D721Med (cell line): ENCODE measurements at places on chromosomes 3 and 15.

GRCh38 chr3:40873934-40874699 lies 325.2 kb upstream of the CTNNB1 start:
- DNase-seq = no peak

DNA sequence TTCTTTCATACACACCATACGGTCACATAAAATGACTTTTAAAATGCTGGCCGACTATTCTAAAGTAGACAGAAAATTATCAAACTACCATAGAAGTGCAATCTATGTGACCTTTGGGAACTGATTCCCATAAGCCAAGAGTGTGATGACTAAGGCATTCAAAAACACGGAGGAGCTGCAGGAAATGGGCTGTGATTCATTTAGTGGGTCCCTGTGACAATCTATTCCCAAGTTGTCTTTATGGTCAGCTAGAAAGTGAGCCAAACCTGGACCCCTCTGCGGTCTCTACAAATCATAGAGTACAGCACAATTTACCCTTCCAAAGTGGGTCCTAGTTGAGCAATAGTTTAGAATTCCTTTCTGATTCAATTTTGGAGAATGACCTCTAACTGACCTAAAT lies 251.5 kb upstream of the CBLB start:
- DNase-seq = no peak

DNA sequence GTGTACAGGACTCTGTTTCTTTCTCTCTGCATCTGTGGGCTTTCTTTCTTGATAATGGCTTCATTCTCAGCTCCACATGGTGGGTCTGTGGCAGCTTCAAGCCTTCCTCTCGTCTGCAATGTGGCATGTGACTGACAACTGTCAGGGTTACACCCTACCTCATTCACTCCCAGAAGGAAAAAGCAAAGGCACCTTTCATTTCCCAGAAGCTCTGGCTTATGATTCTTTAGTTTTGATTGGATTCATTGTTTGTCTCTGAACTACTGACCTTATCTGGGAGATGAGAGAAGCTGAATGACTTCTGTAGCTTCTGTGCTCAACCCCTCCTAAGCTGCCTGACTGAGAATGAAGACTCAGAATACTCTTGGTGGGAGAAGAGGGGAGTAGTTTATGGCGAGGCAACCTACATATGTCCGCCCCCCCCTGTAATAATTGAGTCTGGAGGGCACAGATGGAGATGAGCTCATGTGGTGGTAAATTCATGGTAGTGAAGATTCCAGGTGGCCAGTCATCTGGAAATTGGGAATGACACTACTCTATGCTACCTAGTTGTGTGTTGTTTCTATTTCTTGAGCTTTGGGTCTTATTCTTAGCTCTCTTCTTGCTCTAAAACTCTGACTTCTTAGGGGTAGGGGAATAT lies 38.4 kb downstream of the KCNAB1 start:
- DNase-seq = no peak

DNA sequence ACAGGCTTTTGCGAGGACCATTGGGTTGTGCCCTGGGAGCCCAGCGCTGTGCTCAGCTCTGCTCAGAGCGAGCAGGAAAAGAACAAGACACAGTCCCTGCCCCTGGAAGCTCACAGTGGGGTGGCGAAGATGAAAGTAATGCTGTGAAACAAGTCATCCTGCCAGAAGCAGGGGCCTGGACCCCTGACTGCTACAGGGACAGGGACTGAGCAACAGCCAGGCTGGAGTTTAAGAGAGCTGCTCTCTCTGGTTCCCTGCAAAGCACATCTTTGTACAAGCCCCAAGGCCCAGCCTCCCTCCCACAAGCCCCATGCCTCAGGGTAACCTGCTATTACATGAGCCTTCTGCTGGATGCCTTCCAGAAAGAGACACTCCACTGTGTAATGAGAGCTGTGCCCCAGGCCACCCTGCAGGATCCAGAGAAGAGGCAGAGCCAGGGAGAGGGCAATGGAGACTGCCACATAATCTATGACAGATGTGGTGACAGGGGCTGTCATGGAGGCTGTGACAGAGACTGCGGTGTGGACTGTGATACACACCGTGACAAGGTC lies 7.1 kb upstream of the HCN4 start:
- DNase-seq = no peak

DNA sequence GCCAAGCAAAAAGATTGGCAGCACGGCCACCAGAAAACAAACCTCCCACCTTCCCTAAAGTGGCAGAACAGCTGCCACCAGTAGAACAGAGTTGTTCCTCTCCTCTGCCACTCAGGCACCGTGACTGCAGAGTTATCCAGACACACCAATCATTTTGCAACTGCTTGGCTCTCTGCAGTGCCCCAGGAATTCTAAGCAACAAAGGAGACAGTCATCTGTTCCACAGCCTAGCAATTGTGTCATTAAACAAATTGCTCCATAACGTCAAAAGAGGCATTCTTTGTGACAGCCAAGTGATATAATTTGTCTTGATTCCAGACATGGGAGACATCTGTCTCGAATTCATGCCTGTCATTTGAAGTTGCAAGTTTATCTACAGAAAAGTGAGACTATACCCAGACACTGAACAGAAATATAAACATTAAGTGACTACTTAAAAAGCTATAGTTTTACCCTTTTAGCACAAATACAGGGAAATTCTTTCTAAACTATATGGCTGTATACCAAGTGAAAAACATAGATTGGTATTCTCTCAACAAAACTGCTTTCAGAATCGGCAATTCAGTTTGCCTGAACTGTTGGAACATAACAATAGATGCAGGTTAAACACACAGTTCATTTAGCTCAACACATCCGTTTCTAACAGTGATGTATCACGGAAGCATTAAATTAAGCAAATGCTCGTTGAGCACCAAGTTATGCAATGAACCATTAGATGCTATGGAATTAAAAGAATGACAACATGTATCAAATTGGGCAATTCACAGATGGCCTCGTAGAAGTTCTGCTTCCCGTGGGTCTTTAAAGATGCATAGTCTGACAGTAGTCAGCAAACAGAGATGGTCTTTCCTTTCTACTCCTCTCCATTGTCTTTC lies 281.3 kb downstream of the FGF12 start:
- DNase-seq = no peak

- no peak for DNase-seq
These were observed 45.1 kb downstream of the ZBTB38 start for GRCh38 chr3:141413391-141413790.

- no peak for DNase-seq
These were observed 24.8 kb downstream of the TMEM212 start for GRCh38 chr3:171867981-171868380.

GRCh38 chr3:10356461-10356981 lies 35.6 kb upstream of the SEC13 start:
- no peak for DNase-seq

DNA sequence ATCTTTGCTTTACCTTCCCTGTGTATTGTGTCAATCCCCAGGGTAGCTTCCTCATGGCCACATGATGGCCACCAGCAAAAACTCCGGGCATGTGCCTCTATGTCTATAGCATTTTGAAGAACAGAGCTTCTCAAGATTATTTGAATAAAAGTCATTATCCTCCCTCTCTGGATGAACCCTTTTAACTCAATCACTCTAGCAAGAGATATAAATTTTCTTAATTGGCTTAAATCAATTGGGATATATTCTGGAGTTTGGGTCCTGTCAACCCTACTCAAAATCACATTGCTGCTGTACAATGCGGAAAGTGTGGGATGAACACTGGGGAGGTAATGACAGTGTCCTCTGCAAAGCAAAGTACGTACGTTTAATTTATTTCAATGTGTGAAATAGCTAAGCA lies 370.6 kb upstream of the LRRC3B start:
- DNase-seq = no peak

DNA sequence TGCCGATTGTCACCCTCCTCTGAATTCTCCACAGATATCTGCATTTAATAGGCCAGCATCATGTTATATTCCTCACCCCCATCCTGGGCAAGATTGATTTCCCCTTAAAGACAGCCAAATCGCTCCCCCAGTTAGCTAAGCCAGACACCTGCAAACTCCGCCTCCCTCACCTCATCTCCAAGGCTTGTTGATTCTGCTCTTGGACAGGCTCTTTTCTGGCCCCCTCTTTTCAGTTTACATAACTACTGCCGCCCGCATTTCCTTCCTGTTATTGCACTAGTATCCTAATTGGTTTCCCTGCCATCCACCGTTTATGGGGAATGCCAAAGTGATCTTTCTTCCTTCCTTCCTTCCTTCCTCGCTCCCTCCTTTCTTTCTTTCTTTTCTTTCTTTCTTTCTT lies 214.7 kb upstream of the MRPL3 start:
- no peak for DNase-seq

DNA sequence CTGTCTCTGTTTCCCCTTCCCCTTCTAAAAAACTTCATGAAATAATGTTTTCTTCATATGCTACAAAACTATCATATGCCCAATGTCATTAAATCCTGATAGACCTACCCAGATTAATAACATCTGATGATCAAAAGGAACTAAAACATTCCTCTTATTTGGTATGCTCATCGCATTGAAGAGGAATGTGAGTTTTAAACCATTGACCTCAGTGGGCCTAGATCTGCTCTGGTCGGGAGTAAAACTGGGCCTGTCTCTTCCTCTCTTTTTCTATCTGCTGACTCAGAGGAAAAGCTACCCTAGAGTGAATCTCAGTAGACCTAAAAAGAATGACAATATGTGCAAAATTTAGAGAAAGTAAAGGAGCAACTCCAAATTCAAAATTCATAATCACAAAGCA lies 275.8 kb downstream of the SATB1 start:
- DNase-seq = no peak

DNA sequence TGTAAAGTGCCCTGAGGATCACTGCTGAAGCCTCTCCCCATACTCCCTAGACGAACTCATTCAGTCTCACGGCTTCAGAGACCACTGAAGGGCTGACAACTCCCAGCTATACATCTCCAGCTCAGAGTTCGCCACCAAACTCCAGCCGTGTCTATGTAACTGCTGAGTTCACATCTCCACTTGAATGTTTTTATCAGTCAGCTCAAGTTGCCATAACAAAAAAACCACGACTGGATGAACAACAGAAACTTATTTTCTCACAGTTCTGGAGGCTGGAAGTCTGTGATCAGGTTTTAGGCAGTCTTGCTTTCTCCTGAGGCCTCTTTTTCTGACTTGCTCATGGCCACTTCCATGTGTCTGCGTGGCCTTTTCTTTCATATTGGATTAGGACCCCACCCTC lies 223.0 kb upstream of the LRRFIP2 start:
- no peak for DNase-seq

DNA sequence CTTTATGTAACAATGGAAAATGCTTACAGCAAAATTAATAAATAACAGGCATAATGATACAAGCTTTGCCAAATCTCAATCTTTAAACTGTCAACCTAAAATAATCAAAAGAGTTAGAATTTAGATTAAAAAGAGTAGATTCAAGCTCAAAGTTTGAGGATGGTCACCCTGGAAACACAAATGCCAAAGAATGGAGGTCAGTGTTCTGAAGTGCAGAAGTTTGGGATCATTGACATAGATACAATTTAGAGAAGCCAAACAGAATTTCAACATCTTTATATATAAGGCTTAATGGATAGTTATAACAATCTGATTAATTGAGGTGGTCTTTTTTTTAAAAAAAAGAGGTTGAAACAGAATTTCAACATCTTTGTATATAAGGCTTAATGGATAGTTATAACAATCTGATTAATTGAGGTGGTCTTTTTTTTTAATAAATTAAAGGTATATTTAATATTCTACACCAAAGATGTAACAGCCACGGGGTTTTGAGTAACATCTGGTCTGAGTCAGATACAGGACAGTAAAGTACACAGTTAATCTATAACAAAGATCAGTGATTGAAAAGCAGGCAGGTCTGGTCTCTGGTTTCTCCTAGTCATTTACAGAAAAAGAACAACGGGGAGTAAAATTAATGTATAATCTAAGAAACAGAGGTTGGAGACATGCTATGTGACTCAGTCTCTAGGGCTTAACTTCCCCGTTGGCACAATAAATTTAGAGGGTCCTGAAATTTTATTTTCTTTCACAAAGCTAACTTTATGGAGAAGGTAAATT lies 490.7 kb downstream of the GBE1 start:
- DNase-seq = no peak

GRCh38 chr15:73892446-73893226 lies 19.3 kb downstream of the TBC1D21 start:
- no peak for DNase-seq

DNA sequence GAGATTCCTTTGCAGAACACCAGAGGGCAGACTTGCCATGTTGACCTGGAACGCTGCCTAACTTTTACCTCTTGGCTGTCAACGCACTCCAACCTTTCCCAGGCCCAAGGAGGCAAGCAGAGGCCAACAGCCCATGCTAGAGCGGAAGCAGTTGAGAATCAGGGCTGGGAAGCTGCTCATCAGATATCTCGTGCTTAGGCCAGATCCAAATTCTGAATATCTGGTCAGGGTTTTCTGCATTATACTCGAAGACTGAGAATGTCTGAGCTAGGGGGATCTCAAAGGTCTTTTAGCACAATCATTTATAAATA lies 2.5 kb downstream of the XIRP1 start:
- DNase-seq = peak; percentile 75

GRCh38 chr3:118811236-118811732 lies 223.4 kb downstream of the IGSF11 start:
- DNase-seq = no peak

DNA sequence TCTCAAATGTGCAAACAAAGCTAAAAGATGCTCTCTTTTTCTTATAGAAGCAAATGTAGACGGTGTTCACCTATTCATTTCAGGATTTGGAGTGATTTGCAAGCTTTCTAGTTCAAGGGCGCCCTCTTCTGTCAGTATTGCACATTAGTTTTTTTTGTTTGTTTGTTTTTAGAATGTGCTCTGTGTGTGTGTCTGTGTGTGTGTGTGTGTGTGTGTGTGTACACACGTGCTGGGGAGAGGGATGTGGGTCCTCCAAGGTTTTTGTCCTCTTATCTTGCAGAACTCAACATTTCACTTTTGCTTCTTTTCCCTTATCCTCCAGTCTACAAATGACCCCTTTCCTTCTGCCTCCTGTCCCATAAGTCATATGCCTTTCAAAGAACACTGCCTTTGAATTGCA lies 23.5 kb downstream of the DNAH1 start:
- no peak for DNase-seq

- DNase-seq = no peak
These were observed at the start of gene HCLS1 for GRCh38 chr3:121660356-121661171. TSS of gene HCLS1 (minus strand) at chr3:121660903. CDS start at chr3:121658347, 2,556 bp downstream.

- no peak for DNase-seq
These were observed 95.9 kb downstream of the TMEM266 start for GRCh38 chr15:76155731-76156130.
